Stimulated activated CD8-positive, alpha-beta memory T cell treated with anti-CD3 and anti-CD28 coated beads, Interleukin-4, amount 100 ng/mL, for 48 hours (primary cell): ENCODE measurements at places on chromosomes 5 and 9.

GRCh38 chr9:31783491-31783890, 601.0 kb upstream of the ACO1 start:
- no peak for DNase-seq

DNA sequence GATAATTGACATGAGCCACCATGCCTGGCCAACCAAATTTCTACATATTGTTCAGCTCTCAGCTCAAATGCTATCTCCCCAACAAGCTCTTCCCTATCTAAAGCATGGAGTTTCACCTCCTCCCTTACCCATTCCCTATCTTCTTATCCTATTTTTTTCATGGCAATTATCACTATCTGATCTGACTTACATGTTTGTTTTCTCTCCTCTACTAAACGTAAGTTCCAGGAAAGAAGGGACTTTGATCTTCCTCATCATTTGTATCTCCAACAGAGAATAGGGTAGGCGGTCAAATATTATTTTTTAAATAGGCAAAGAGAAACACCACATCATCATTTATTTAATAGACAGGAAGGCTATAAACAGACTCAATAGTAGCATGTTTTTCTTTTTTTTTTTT, 130.2 kb downstream of the DCP2 start:
- no peak for DNase-seq

DNA sequence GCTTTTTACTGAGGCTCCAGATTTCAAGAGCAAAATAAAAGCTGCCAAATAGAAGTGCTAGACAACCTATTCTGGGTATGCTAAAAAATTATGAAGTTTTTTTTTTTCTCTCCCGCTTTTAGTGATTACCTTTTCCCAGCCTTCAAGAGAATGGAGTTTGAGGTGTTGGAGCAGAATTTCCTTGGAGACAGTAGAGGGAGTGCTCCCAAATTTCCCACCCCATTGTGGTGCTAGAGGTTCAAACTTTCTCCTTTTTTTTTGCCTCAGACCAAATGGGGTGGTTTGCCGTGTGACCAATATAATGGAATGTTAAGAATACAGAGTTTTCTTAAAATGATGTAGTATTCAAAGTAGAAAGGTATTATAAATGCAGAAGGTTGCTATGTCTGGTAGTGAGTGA, 244.2 kb upstream of the RIOK2 start:
- DNase-seq = no peak

DNA sequence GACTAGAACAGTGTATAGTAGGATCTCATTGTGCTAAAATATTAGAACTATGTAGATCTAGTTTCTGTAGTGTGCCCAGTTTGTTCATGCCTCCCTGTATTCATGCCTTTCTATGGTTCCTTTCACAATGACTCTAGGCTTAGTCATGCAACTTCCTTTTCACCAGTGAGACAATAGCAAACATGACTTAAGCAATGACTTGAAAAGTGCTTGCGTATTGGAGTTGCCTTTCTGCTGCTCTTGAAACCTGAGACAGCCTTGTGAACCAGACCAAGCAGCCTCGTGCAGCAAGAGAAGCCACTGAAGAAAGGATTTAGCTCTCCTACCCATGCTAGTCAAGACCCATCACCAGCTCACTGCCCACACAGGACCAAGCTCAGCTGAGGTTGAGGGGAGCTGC, 294.5 kb upstream of the TAS2R1 start:
- DNase-seq = no peak

DNA sequence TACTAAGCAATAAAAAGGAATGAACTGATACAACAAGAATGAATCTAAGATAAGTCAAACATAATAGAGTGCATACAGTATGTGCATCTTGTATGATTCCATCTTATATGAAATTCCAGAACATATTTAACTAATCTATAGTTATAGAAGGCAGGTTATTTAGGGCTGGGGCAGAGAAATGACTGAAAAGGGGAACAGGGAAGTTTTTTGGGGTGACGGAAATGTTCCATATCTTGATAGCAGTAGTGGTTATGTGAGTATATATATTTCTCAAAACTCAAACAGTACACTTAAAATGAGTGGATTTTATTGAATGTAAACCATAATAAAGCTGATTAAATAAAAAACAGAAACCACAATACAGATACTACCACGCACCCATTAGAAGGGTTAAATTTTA, 24.6 kb downstream of the FBXW11 start:
- no peak for DNase-seq

GRCh38 chr5:989961-990530, 18.6 kb upstream of the NKD2 start:
- no peak for DNase-seq

GRCh38 chr5:93620487-93621326, 37.7 kb downstream of the NR2F1 start:
- peak; percentile 70 for DNase-seq

DNA sequence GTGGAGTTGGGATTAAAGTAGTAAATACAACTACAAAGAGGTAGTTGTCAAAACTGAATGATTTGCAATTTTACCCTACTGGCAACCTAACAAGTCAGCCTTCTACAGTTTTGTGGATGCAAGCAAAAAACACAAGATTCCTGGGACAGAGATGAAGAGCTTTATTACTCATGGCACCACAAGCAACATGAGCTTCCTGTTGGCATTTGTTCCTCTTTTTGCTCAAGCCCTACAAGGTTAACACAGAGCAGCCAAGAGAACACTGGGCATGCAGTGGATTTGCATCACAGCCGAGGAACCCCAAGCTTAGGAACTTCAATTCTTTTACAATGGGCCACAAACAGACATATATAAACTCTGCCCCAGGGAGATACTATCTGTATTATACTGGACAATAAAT, 28.8 kb upstream of the DMAC1 start:
- no peak for DNase-seq

GRCh38 chr5:107964722-107965121, 294.0 kb upstream of the EFNA5 start:
- DNase-seq = no peak

- DNase-seq = no peak
Observed at GRCh38 chr9:110575945-110576344, 3.6 kb downstream of the SVEP1 start.

- DNase-seq = no peak
Observed at GRCh38 chr5:44574678-44575077, 185.5 kb upstream of the FGF10 start.

DNA sequence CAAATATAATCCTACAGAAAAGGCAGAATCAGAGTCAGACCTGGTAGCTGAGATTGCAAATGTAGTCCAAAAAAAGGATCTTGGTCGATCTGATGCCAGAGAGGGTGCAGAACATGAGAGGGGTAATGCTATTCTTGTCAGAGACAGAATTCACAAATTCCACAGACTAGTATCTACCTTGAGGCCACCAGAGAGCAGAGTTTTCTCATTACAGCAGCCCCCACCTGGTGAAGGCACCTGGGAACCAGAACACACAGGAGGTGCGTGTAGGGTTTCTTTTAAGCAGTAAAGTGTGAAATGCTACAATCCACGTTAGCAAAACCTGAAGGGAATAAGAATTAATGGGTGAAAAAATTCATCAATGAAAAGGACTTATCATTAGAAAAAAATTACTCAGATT, 145.8 kb downstream of the GIN1 start:
- DNase-seq = no peak

GRCh38 chr5:119389288-119390030, 33.6 kb downstream of the TNFAIP8 start:
- no peak for DNase-seq

GRCh38 chr5:102886586-102886985, 131.5 kb downstream of the PAM start:
- DNase-seq = no peak

DNA sequence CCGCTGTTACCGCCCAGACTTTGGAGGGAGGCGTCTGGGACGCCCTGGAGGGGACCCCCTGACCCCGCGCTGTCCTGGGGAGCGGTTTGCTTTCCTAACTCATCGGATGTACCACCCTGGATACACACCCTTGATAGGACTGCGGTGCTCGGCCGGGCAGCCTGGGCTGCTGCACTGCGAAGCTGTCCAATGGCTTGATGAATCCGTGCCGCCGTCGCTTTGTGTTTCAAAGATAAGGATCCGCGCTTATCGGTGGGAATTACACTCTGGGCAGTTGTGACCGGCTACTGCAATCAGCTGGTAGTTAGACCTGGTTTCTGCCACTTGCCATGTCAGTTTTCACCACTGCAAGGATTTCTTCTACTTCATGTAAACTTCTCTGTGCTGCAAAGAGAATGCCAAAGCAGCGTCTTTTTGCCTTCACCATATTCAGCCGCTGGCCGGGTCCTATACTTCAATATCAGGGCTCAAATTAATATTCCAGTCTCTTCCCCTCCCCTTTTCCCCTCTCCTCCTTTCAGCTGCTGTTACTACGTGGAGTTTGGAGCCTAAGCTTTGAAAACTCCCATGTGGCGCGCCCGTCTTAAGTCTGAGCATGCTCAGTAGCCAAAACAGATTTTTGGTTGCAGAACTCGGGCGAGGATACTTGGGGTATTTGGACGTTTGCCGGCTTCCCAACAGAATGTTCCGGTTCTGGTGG, 727 bp downstream of the SMAD5 start:
- DNase-seq = peak; percentile 45

GRCh38 chr9:114657705-114658104, at the start of gene TEX53:
TEX53 (minus strand) TSS chr9:114657805; CDS start chr9:114657774, 31 bp downstream.
- DNase-seq = no peak

GRCh38 chr5:81121273-81121672, 111.8 kb upstream of the CKMT2 start:
- DNase-seq = no peak

GRCh38 chr9:134361843-134362414, 35.7 kb downstream of the RXRA start:
- no peak for DNase-seq

- DNase-seq = peak; percentile 61
Observed at GRCh38 chr5:157177953-157178352, 2.7 kb upstream of the ITK start.

- no peak for DNase-seq
Observed at GRCh38 chr5:150286820-150287219, 2.8 kb downstream of the CAMK2A start.

DNA sequence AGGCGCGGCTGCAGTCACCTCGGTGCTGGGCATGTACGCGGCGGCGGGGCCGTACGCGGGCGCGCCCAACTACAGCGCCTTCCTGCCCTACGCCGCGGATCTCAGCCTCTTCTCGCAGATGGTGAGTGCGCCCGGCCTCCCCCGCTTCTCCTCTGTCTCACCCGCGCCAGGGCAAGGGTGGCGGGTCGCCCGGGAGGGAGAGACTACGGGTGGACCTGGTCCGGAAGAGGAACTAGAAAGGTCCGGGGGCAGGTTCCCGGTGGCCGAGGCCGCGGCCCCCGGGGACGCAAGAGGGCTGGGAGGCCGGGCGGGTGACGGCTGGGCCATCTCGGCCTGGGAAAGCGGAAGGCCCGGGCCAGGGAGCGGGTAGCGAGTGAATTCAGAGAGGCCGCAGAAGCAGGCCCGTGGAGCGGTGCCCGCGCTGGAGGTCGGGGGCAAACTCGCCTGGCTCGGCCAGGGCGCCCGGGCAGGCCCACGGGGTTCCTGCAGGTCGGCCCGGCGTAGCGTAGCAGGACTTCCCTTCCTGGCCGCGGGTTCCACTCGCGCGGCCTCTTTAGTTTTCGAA, 711 bp downstream of the IRX1 start:
- DNase-seq = no peak

- no peak for DNase-seq
Observed at GRCh38 chr9:102178811-102179210, 440.4 kb upstream of the GRIN3A start.

DNA sequence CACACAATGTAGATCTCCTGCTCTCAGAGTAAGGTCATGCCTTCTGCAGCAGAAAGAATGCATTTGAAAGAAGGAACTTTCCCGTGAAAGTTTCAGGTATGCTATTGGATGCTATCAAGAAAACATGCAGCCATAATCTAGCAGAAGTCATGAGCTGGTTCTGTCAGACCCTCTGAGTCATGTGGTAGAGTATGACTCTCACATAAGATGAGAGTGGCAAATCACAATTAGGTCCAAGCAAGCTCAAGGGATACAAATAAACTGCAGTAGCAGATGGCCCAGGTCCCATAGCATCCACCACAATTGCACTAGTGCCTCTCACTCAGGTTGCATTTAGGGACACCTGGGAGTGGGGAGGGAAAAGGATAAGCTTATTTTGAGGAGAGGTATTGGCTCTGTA, 292.8 kb downstream of the ASTN2 start:
- DNase-seq = no peak

DNA sequence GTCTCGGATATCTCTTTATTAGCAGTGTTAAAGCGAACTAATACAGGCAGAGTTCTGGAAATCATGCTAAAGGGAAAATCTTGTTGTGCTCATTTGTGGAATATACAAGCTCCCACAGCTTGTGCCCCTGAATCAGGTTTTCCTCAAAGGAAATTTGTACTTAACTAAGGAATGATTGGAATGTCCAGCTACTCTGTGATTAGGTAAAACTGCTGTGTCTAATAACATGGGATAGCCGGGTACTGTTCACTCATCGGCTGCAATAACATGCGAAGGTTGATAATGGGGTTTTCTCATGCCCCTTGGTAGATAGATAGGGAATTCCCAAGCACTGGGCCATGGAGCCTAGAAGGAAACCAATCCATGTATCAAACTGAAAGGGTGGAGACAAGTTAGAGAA, 306.7 kb downstream of the NR2F1-AS1 start:
- no peak for DNase-seq

DNA sequence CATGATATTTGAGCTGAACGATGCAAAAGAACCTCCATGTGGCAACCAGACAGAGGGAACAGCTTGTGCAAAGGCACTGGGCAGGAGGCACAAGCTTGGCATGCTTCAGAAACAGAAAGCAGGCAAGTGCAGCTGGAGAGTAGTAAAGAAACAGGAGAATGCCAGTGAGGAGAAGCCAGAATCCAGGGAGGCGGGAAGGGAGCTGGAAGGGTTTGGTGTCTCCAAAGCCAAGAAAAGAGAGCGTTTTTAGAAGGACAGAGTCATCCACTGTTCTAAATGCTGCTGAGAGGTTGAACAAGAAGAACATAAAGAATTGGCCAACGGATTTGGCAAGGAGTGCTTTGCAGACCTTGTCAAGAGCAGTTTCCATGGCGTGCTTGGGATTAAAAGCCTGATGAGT, 124.7 kb downstream of the TLE1 start:
- no peak for DNase-seq

DNA sequence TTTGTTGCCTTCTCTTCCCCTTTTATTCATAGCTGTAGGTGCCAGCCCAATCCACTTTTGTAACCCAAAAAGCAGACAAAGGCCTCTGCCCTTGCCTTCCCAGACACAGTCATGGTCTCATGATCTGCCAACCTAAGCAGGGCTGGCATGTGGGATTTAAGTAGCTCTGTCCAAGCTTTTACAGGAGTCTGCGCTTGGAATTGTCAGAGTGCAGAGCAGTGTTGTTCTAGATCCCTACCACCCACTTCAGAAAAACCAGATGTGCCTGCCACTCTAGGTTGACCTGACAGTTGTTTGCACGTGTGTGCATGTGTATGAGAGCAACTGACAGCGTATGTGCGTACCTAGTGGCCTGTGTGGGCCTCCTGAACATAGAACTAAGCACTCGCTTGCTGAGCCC, 87.8 kb upstream of the SPRY4 start:
- DNase-seq = no peak
